Hepatocyte (in vitro differentiated cells): ENCODE measurements at places on chromosomes 7 and 10. TPM values are rescaled to one million over a fixed set of nuclear protein-coding genes. Genes with fewer than 3 reads are reported as not detected.
A peak's percentile ranks its signal among the peaks of the same experiment; 100 is the strongest.

NPFFR1 gene
- polyA plus RNA-seq, result not detected in 2 replicates

ELN gene
- 37.7 and 42.5 TPM in 2 replicates for polyA plus RNA-seq

TSPAN13 gene
- 157 and 164 TPM in 2 replicates for polyA plus RNA-seq

DNA sequence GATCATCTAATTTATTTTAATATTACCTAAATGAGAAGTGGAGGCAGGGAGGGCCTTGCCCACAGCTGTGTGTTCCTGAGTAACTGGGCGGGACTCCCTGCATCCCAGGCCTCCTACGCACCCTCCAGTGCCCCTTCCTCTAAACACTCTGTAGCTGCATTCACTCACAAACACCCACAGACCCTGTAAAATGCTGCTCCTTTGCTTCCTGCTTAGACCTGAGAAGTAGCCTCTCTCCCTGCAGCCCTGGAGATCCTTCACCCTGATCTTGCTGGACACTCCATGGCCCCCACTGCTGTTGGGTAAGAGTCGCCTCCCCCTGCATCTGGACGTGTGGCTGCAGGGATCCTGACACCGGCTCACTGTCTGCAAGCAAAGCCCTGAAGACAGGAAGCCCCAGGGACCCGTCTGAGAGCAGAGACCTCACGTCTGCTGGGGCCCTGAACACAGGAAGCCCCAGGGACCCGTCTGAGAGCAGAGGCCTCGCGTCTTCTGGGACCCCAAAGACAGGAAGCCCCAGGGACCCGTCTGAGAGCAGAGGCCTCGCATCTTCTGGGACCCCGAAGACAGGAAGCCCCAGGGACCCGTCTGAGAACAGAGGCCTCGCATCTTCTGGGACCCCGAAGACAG lies 589.8 kb downstream of the DNAJB6 start:
- DNase-seq, result no peak
- H3K36me3 ChIP-seq, result no peaks in the 10 kb centered on the region
- H3K27ac ChIP-seq, result no peak overlapping the region
- H3K4me3 ChIP-seq, result no peak overlapping the region
- no peaks in the 10 kb centered on the region for H3K27me3 ChIP-seq

- H3K4me3 ChIP-seq, result no peak overlapping the region
- H3K4me1 ChIP-seq, result peaks cover 8% of the 10 kb centered on the region
- no peaks in the 10 kb centered on the region for H3K36me3 ChIP-seq
- no peak overlapping the region for H3K27ac ChIP-seq
- no peaks in the 10 kb centered on the region for H3K27me3 ChIP-seq
Measured at GRCh38 chr10:8369666-8370065, 315.2 kb downstream of the GATA3 start.

DNA sequence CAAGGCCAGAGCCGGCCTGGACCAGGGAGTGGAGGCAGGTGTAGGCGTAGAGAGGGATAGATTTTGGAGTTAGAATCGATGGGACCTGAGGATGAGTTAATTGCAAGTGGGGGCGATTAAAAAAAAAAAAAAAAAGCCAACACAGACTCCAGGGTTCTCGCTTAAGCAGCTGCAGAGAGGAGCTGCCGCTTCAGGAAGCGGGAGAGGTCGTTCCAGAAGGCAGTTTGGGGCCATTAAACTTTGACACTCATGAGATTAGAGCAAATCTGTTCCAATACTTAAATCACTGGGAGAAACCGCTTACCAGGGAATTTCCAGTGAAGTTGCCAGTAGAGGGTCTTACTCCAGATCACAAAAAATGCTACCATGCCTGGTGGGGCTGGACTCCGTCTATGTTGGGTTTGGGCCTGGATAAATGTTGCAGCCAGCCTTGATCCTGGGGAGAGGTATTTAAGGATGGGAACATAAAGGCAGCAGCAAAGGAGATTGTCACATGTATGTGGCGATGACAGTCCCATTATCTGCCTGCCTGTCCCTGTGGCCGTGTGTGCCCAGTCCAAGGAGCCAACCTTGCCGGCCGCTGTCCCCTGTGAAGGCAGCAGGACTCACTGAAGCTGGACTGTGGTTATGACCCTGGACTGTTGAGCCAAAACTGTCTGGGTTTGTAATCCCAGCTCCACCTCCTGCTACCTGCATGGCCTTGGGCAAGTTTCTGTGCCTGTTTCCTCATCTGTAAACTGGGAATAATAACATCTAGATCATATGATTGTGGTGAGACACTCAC lies 23.9 kb upstream of the GRID1 start:
- DNase-seq, result no peak
- H3K27me3 ChIP-seq, result peaks cover 15% of the 10 kb centered on the region
- H3K4me3 ChIP-seq, result no peak overlapping the region
- H3K36me3 ChIP-seq, result no peaks in the 10 kb centered on the region
- no peaks in the 10 kb centered on the region for H3K4me1 ChIP-seq

DNA sequence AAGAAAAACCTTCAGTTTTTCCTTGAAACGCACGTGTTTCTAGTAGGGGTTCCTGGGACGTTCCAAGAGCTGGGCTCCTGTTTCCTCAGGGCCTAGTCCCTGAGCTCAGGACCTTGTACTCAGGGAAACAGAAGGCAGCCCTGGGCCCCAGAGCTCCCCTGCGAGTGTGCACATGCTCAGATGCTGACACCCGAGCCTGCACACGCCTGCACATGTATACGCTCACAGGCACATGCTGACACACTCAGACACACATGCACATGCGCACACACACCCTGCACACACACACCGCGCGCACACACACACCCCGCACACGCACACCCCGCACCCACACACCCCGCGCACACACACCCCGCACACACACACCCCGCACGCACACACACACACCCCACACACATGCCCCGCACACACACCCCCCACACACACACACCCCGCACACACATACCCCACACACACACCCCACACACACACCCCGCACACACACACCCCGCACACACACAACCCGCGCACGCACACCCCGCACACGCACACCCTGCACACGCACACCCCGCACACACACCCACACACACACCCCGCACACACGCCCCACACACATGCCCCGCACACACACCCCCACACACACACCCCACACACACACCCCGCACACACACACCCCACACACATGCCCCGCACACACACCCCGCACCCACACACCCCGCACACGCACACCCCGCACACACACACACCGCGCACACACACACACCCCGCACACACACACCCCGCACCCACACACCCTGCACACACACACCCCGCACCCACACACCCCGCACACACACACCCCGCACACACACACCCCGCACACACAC lies 52.2 kb downstream of the CALML3 start:
- H3K27ac ChIP-seq, result peak overlapping the region; percentile 86
- H3K4me1 ChIP-seq, result peaks cover 29% of the 10 kb centered on the region
- no peaks in the 10 kb centered on the region for H3K27me3 ChIP-seq
- no peak for DNase-seq

GRCh38 chr7:10824154-10824553 lies 149.5 kb upstream of the PHF14 start:
- no peak for DNase-seq
- no peaks in the 10 kb centered on the region for H3K27me3 ChIP-seq
- no peaks in the 10 kb centered on the region for H3K36me3 ChIP-seq
- H3K4me1 ChIP-seq, result no peaks in the 10 kb centered on the region
- H3K27ac ChIP-seq, result no peak overlapping the region

- no peak overlapping the region for H3K4me3 ChIP-seq
- H3K4me1 ChIP-seq, result peaks cover 3% of the 10 kb centered on the region
- no peaks in the 10 kb centered on the region for H3K27me3 ChIP-seq
- peak overlapping the region; percentile 30 for H3K27ac ChIP-seq
- DNase-seq, result no peak
- H3K36me3 ChIP-seq, result no peaks in the 10 kb centered on the region
Measured at GRCh38 chr10:60252688-60253087, 137.0 kb downstream of the ANK3 start.

DNA sequence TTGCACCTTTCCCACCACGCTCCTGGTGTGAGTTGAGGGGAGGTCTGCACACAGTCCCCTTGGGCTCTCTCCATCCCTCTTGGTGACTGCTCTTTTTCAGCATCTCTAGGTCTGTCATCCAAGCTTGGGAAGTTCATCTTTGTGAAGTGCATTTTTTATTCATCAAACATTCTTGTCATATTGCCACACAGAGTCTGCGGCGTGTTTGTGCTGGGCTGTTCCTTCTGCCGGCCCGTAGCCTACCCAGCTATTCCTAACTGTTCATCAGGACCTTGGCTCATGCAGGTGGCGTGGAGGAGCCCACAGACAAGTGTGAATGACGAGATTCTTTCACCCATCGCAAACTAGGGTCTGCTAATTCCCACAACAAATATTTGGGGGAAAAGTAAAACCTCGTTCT lies 164.8 kb downstream of the RTKN2 start:
- no peaks in the 10 kb centered on the region for H3K36me3 ChIP-seq
- H3K4me3 ChIP-seq, result no peak overlapping the region
- no peak for DNase-seq
- H3K27ac ChIP-seq, result no peak overlapping the region
- H3K27me3 ChIP-seq, result no peaks in the 10 kb centered on the region
- H3K4me1 ChIP-seq, result no peaks in the 10 kb centered on the region

- no peak overlapping the region for H3K27ac ChIP-seq
- DNase-seq, result no peak
- H3K4me3 ChIP-seq, result no peak overlapping the region
Measured at GRCh38 chr10:49549640-49550346, 10.9 kb upstream of the ERCC6 start.

DNA sequence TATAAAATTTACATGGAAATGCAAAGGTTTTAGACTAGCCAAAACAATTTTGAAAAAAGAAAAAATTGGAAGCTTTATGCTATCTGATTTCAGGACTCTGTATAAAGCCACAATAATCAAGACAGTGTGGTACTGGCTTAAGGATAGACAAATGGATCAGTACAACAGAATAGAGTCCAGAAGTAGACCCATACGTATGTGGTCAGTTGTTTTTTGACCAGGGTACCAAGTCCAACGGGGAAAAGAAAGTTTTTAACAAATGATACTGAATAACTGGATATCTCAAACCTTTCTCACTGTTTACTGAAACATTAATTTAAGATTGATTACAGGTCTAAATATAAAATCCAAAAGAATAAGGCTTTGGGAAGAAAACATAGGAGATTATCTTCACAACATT lies 79.7 kb downstream of the PODXL start:
- no peak overlapping the region for H3K27ac ChIP-seq
- no peak overlapping the region for H3K4me3 ChIP-seq
- H3K4me1 ChIP-seq, result peaks cover 3% of the 10 kb centered on the region
- no peaks in the 10 kb centered on the region for H3K27me3 ChIP-seq
- no peaks in the 10 kb centered on the region for H3K36me3 ChIP-seq
- DNase-seq, result no peak

DNA sequence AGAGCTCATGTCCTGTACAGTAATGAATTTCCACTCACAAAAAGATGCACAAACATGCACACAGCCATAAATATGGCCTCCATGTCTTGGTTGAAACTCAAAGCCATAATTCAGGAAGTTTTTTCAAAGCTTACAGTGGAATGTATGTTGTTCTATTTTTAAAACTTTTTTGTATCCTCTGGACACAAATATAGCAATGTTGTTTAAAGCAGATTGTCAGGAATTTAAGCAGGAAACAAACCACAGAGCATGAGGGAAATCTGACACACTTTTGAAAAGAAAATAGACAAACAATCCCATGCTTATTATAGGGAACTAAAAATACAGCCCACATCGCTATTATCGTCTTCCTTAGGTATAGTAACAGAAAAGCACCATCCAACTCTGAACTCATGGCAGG lies 21.5 kb downstream of the LRRN3 start:
- no peak overlapping the region for H3K4me3 ChIP-seq
- no peak for DNase-seq
- peaks cover 16% of the 10 kb centered on the region for H3K4me1 ChIP-seq
- no peak overlapping the region for H3K27ac ChIP-seq
- no peaks in the 10 kb centered on the region for H3K36me3 ChIP-seq

DNA sequence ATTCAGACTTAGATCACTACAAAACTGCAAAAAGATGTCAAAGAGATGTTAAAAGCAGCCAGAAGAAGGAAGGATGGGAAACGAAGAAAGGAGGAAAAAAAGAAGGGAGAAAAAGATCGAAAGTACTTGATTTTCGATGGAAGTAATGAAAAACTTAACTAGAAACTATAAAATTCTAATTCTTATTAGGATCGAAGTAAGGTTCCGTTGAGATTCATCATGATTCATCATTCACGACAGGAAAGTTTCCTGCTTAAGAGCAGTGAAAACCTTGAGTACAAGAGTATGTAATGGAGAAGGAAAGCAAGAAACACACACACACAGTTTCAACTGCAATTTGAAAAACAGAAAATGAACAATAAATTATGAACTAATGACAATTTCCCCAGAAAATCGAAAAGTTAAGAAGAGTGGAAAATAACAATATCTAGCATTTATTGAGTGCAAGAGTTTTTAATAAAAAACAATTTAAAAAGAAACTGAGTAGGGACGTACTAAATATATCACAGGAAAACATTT lies 1.1 kb upstream of the ING3 start:
- no peaks in the 10 kb centered on the region for H3K27me3 ChIP-seq
- no peak for DNase-seq
- no peaks in the 10 kb centered on the region for H3K36me3 ChIP-seq
- H3K4me1 ChIP-seq, result peaks cover 19% of the 10 kb centered on the region

DNA sequence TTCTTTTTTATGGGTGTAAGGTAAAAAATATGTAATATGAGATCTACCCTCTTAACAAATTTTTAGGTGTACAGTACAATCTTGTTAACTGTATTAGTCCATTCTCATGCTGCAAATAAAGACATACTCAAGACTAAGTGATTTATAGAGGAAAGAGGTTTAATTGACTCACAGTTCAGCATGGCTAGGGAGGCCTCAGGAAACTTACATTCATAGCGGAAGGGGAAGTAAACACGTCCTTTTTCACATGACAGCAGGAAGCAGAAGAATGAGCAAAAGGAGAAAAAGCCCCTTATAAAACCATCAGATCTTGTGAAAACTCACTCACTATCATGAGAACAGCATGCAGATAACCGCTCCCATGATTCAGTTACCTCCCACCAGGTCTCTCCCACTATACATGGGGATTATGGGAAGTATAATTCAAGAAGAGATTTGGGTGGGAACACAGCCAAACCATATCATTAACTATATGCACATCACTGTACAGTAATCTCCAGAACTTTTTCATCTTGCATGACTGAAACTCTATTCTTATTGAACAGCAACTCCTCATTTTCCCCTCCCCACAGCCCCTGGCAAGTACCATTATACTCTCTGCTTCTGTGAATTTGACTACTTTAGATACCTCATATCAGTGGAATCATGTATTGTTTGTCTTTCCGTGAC lies 127.4 kb downstream of the WNT2 start:
- no peaks in the 10 kb centered on the region for H3K27me3 ChIP-seq
- H3K36me3 ChIP-seq, result no peaks in the 10 kb centered on the region
- no peak overlapping the region for H3K4me3 ChIP-seq
- H3K4me1 ChIP-seq, result no peaks in the 10 kb centered on the region
- DNase-seq, result no peak

GRCh38 chr10:116850058-116850611 lies 836 bp downstream of the ENO4 start:
- H3K4me1 ChIP-seq, result peaks cover 16% of the 10 kb centered on the region
- peak overlapping the region; percentile 71 for H3K4me3 ChIP-seq
- no peak for DNase-seq
- no peaks in the 10 kb centered on the region for H3K36me3 ChIP-seq
- H3K27me3 ChIP-seq, result no peaks in the 10 kb centered on the region

- no peak overlapping the region for H3K4me3 ChIP-seq
- H3K27me3 ChIP-seq, result no peaks in the 10 kb centered on the region
- no peak overlapping the region for H3K27ac ChIP-seq
Measured at GRCh38 chr7:111919631-111920179, 286.5 kb downstream of the DOCK4 start.

- H3K27me3 ChIP-seq, result peaks cover 70% of the 10 kb centered on the region
- H3K4me3 ChIP-seq, result no peak overlapping the region
- no peak for DNase-seq
- no peaks in the 10 kb centered on the region for H3K36me3 ChIP-seq
- no peaks in the 10 kb centered on the region for H3K4me1 ChIP-seq
Measured at GRCh38 chr10:103278537-103278823, 1.5 kb downstream of the INA start.
